ENCODE measurements at places on chromosomes 5 and 9.

DNA sequence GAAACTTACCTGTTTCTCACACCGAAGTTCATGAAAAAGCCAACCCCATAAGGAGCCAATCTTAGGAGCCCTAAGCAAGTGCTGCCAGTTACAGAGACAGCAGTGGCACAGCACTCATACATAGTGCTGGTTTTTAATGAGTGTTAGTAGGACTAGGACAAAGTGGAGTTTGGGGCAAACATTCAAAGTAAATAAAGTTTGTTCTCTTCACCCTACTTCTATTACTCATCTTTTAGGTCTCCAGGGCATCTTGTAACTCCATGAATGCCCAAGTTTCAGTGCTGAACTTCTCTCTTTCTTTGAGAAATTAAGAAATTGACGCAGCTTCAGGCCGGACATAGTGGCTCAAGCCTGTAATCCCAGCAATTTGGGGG lies 584.7 kb downstream of the EBF1 start:
- DNase-seq: no peak

- no peak for DNase-seq
Observed at GRCh38 chr5:32190095-32190494, 16.0 kb upstream of the GOLPH3 start.

GRCh38 chr5:131272307-131272706 lies 8.5 kb downstream of the CDC42SE2 start:
- no peak for DNase-seq

DNA sequence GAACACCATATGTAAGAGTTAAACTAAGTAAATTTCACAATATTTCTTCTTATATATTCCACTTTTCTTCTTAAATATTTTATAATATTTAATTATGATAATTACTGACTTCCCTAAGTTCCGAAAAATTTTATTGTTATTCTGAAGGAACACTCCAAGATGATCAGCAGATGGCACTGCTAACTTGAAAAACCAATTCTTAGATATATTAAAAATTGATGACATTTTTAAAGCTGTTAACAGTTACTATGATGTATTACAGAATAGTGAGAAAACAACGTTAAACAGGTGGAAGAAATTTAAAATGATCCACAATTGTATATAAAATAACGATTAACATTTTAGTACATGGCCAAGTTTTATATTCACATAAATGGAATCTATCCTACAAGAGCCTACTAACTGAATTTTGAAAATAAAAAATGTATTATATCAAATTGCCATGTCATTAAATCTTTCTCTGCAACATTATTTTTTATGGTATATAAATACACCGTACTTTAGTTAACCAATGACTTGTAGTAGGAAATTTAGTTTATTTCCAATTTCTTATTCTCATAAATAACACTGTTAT lies 30.1 kb upstream of the MUSK start:
- DNase-seq: no peak

GRCh38 chr9:96100385-96101300 lies 201.3 kb downstream of the HSD17B3 start:
- no peak for DNase-seq

DNA sequence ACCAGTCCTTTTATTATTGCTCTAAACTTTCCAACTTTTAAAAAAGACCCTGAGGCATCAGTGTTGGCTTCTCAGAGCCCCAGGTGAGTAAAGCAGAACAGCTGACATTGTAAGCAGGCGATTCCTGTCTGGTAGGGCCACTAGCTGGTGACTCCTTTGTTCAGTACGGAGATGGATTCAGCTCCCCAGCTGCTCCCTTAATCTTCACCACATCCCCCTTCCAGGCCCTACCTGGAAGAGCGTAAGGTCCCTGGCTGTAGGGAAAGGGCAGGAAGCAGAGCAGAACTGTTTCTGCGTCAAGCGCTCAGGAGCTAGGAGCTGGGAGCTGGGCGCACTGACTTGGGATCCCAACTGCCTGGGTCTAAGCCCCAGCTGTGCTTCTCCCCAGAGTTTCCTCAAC lies 203.7 kb upstream of the TAS2R1 start:
- DNase-seq: no peak

- no peak for DNase-seq
Observed at GRCh38 chr5:131357739-131358561, 94.1 kb downstream of the CDC42SE2 start.

DNA sequence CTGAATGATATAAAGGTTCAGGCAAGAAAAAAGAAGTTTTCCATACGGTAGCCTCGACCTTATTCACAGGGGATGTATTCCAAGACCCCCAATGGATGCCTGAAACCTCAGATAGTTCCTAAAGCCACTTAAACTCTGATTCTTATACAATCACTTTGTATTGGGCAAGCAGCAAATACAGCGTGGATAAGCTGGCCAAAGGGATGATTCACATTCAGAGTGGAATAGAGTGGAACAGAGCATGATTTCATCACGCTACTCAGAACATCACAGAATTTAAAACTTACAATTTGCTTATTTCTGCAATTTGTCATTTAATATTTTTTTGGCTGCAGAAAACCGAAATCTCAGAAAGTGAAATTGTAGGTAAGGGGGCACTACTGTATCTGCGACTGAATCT lies 40.5 kb upstream of the CDH18 start:
- no peak for DNase-seq

DNA sequence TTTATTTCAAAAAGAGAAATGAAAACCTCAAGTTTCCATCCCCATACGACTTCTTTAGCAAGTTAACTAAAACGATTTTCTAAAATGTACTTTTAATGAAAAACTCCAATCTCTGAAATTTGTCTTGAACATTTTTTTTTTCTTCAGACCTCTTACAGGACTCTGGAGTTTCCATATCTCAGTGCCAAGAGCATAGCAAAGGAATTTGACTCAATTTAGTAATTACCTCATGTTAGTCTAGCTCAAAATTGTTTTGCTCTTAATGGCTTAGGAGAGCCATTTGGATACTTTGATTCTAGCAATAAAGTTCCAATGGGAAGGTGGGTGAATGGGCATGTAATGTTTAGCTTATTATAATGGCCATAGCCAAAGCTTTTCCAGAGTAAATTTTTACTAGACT lies 26.0 kb upstream of the SPATA31D4 start:
- no peak for DNase-seq

DNA sequence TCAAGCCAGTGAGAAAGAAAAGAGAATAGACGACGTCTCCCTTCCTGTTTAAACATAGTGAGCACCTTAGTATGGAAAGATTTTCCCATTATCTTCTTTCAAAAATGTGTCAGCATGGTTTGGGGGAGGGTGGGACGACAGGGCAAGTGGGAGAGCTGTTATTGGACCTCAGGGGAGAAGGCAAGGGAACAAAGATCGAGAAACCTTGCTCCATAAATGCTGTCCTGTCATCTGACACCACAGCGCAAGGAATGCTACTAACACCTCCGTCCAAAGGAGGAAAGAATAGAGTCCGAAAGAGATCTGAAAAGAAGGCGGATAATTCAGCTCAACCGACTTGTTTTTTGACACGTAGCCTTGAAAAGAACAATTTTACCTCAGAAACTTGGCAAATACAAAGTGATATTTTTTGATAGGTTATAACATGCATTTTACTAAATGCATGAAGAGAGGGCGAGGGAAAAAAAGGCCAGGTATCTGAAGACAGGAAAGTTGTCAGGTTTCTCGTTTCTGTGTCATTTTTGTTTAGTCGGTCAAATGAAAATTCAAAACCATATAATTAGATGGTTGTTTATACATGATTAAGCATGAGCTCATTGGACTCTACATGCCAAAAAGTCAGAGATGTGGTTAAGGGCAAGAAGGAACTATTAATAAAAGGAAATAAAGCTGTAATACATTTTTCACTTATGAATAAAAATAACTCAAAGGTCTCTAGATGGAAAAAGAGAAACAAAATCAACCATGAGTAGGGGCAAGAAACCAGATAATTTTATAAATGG lies 155.7 kb downstream of the GLIS3 start:
- no peak for DNase-seq

DNA sequence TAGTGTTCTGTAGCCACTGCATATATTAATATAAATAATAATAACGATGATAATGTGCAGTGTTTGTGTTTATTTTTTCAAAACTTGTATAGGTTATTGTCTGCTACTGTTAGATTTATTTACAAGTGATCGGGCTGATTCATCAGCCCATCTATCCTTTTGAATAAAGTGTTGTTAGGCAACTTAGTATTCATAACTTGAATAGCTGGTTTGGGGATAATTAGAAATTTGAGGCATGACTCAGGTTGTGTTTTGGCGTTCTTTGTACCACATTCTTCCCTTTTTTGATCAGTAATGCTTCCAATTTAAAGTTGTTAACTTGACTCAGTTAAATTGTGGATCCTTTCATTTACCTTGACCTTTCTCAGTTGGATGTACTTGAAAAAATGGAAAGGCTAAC lies 69.7 kb downstream of the FOCAD start:
- DNase-seq: no peak

DNA sequence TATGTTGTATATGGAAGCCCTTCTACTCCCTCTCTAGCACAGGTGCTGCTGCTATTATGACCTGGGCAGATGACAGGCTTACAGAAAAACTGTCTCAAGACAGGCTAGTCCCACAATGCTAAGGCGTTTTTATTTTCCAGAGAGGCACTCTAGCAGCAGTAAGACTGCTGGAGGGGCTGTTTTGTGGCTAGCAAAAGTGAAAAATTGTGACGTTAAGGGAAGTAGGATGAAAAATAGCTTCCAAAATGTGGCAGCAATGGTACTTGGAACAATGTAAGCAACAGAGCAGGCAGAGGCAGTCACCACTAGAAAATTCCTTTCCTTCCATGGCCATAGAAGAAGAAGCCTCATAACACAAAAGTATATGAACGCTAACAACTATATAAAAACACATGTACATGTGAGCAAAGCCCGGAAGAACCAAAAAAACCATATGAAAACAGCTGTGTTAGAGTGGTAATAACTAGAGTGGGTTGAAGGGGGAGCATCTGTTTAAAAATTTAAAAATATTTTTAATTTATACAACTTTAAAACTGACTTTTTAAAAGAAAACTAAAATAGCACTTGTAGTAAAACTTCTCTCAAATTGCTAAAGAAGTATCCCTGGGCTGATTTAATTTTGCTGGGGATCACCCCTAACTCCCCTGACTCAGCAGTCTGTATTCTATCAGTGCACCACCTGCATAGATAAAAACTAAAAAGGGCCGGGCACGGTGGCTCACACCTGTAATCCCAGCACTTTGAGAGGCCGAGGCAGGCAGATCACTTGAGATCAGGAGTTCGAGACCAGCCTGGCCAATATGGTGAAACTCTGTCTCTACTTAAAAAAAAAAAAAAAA lies 30.6 kb downstream of the CLINT1 start:
- DNase-seq: no peak

GRCh38 chr5:129460936-129461710 lies 1.0 kb downstream of the ADAMTS19 start:
- DNase-seq: no peak

- no peak for DNase-seq
Observed at GRCh38 chr5:66675406-66675805, 79.2 kb downstream of the MAST4 start.

DNA sequence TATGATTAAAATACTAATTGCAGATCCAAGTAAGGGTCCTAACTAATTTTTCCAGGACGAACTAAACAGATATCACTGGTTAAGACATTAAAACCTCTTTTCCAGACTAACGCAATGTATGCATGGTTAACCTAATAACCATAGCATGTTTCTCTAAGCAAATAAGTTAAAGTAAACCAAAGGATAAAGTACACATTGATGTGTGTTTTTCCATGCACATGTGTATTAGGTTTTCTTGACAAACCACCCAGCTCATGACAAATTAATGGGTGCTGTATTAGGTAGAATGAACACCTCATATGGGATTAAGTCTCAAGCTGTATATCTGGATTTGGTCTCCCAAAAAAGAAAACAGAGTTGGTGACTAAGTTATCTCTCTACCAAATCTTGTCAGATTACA lies 45.6 kb downstream of the ANKH start:
- DNase-seq: no peak

- DNase-seq: no peak
Observed at GRCh38 chr5:167840527-167841130, 450.8 kb upstream of the WWC1 start.

DNA sequence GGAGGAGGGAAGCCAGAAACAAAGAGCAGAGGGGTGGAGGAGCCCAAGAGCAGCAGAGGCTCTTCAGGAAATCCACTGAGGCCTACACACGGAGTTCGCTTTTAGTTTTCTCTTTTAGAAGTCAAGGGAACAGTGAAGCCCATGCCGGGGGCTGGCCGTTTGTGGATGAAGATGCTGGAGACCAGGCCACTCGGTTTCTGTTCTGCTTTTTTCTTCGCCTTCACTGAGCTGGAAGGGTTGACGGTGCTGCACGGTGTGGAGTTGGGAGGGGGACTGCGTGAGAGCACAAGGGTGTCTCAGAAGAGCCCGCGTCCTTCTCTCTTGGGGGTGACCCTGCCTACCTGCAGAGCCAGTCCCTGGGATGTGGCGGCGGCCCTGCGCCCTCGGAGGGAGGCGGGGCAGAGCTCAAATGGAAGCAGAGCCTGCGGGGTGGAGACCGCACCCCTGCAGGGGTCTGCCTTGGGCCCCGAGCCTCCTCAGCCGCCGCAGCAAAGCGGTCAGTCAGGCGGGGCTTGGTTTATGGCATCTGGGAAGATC lies 68.5 kb upstream of the CACNA1B start:
- DNase-seq: no peak

DNA sequence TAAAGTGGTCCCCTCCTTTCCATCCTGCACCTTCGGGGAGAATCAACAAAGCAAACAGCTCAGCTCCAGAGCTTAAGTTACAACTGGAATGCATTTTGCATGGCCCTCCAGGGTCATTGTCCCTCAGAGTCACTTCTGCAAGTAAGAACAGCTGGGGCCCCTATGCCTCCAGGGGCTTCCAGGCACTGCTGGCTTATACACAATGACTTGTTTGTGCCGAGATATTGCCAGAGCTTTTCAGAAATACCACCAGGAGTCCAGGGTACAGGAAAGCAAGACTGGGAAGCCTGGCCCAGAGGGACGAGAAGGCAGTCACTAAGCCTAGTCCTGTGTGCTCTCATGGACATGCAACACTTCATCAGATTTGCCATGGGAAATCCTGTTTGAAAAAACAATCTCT lies 11.3 kb downstream of the FRMD3 start:
- no peak for DNase-seq

DNA sequence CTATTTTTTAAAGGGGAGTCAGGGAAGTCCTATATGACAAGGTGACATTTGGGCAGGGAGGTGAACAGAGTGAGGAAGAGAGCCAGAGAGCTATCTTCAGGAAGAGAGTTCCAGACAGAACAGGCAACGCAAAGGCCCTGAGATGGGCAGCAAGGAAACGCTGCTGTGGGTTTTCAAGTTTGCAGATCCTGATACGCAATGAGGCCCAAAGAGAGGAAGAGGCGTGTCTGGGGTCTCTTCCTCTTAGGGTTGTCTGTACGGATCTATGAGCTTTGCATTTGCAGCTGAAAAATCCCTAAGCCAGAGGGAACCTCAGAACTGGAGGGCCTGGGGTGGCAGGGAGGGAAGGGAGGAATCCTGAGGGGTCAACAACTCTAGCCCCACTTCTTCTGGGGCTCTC lies 13.6 kb downstream of the FAT2 start:
- no peak for DNase-seq

- DNase-seq: no peak
Observed at GRCh38 chr5:179110528-179110927, 50.4 kb downstream of the ZNF354C start.

GRCh38 chr5:122200865-122201264 lies 71.5 kb downstream of the ZNF474 start:
- DNase-seq: no peak

- peak; percentile 32 for DNase-seq
Observed at GRCh38 chr9:77457916-77458592, 190.1 kb downstream of the GNA14 start.
